ENCODE measurements at places on chromosomes 1 and 21.

GRCh38 chr21:38377165-38378088, 120.6 kb downstream of the KCNJ15 start:
- no peak for DNase-seq

DNA sequence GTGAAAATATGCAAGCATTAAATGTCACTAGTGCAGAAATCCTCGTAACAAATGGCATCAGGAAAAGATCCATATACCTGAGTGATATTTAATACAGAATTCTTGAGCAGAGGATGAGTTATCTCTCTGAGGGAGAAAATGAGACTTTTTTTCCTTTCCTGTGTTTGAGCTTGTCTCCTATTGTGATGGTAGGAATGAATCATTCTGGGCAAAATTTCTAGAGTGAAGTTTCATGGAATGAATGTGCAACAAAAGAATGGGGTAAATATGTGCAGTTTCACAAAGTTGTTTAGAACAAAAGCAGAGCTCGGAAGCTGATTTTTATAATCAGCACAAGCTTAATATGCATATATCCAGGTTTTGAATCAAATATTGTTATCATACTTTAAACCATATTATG, 4.6 kb downstream of the CTPS1 start:
- no peak for DNase-seq

DNA sequence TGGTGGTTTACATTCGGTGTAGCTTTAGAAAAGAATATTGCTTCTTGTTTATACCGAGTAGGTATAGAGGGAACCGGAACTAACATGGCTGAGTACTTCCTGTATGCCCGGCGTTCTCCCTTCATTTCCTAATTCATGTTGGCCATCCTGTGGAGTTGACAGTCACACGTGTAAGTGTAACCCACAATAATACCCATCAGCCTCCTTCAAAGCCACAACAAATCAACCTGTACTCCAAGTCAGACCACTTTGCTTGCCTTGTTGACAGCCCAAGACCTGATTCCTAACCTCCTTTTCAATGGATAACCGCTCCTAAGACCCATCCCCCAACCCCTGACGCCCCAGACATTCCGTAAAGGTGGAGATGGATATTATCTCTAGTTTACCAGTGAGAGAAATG, 42.1 kb downstream of the UBE2U start:
- DNase-seq = no peak

GRCh38 chr1:55685560-55685959, 470.4 kb upstream of the USP24 start:
- no peak for DNase-seq

DNA sequence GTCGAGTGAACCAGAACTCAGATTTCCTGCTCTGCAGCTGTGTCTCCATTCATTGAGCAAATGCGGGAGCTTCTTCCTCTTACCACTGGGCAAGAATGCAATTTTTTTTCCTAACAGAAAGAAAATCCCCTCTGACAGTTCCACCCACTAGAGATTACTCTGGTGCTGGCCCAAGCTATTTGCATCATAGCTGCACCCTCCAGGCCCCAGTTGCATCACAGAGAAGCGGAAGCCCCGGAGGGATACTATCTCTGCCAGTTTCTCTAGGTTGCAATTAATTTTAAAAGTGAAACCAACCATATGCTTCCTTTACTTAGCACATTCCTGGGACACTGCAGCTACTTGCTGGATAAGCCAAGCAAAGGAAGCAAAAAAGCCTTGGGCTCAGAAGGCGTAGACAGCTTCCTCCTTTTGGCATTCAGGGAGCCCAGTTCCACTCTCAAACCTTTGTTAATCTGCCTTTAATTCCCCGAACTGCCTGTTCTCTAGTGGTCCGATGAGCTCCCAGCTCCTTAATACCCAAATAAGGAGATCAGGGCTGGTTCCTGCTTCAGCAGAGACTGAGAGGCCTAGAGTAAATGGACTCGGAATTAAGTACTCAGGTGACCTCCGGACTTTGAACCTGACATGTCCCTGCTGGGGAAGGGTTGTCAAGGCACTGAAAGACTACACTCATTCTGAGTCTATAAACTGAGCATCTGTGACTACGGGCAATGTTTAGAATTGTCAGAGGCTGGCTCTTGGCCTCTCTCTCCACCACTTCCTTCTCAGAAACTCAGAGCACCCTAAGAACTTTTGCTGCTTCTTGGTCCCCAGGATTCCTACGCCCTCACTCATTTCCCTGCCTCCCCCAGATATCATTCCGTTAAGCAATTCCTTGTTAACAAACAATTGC, 72.5 kb upstream of the TNFSF18 start:
- DNase-seq = no peak

Measured in cortex of kidney (tissue), 1 donor.